GM12878 (cell line): ENCODE measurements at places on chromosomes 6 and 20.

GRCh38 chr6:129105035-129105434, 222.1 kb downstream of the LAMA2 start:
- no peak for DNase-seq
- H3K4me3 ChIP-seq, result no peak overlapping the region
- H3K27me3 ChIP-seq, result no peaks in the 10 kb centered on the region
- no peaks in the 10 kb centered on the region for H3K4me1 ChIP-seq
- H3K36me3 ChIP-seq, result no peaks in the 10 kb centered on the region
- no peak overlapping the region for H3K27ac ChIP-seq

- H3K36me3 ChIP-seq, result no peaks in the 10 kb centered on the region
- no peaks in the 10 kb centered on the region for H3K27me3 ChIP-seq
- DNase-seq, result no peak
- H3K4me3 ChIP-seq, result no peak overlapping the region
- no peaks in the 10 kb centered on the region for H3K4me1 ChIP-seq
Observed at GRCh38 chr6:72560721-72561593, 60.9 kb upstream of the KCNQ5 start.

GRCh38 chr6:1227935-1228753, 83.8 kb upstream of the FOXQ1 start:
- no peaks in the 10 kb centered on the region for H3K4me1 ChIP-seq
- H3K27ac ChIP-seq, result no peak overlapping the region
- H3K36me3 ChIP-seq, result no peaks in the 10 kb centered on the region
- no peaks in the 10 kb centered on the region; the same call in none of the 2 replicates for H3K27me3 ChIP-seq
- no peak overlapping the region for H3K4me3 ChIP-seq

- no peaks in the 10 kb centered on the region for H3K27me3 ChIP-seq
- DNase-seq, result no peak
- H3K4me3 ChIP-seq, result no peak overlapping the region
- peaks cover 16% of the 10 kb centered on the region for H3K4me1 ChIP-seq
Observed at GRCh38 chr20:25254986-25255680, 7.2 kb downstream of the PYGB start.

DNA sequence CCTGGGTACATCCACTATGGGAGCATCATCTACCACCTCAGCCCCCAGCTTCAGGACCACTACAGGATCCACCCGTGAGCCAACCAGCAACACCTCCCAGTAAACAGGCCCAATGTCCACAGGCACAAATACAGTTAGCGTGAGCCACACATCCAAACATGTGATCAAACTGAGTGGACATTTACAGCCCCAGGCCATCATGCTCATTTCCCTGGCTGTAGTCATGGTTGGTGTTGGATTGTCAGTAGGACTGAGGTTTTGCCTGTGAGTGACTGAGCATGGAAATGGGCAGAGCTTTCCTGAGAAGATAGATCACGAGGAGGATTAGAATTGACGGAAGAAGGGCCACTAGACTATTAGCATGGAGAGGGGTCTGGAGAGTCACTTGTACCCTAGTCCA, 10.7 kb upstream of the MUC21 start:
- DNase-seq, result no peak
- H3K4me1 ChIP-seq, result no peaks in the 10 kb centered on the region
- no peak overlapping the region for H3K27ac ChIP-seq

- no peaks in the 10 kb centered on the region; the same call in 1 of the 2 replicates for H3K4me1 ChIP-seq
- H3K4me3 ChIP-seq, result no peak overlapping the region
- no peak for DNase-seq
Observed at GRCh38 chr6:20802596-20802995, 268.3 kb downstream of the CDKAL1 start.

GRCh38 chr20:10263385-10264165, 44.9 kb downstream of the SNAP25 start:
- H3K4me3 ChIP-seq, result no peak overlapping the region
- DNase-seq, result no peak
